ENCODE measurements at places on chromosomes 5 and 9.

DNA sequence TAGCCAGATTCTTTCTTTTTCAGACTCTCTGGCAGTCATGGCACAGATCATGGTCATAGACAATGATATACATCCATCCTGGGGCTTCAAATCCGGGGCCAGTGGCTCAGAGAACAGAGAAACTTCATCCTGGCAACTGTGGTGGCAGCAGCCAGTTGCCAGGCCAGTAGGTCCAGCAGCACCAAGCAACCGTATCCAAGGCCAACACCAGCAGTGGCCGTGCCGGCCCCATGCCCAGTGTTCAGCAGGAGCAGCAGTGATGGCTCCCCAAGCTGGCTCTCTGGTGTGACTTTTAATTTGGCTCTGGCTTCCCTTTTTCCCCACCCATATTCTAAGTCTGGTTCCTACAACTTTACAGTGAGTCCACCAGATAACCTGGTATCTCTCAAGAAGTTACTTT is 300.5 kb downstream of the DEPDC1B start:
- DNase-seq: no peak

GRCh38 chr5:93297116-93297515 is 283.9 kb downstream of the NR2F1-AS1 start:
- no peak for DNase-seq

DNA sequence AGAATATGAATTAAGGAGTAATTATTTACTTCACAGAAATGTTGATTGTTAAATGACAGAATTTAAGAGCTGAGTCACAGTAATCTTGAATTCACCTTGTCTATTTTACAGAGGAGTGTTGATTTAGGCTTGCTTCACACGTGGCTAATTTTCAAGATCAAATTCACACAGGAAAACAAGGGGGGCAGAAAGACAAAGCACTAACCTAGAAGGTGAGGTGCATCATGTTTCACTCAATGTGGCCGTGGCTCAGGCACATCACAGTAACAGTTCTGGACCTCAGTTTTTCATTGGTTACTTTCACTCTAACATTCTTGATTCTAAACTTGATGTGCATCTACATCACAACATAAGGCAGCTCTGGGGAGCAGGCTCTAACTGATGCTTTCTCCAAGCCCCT is 69.6 kb upstream of the GNAQ start:
- DNase-seq: no peak

- DNase-seq: no peak
Observed at GRCh38 chr9:91061506-91061905, 259.9 kb downstream of the SYK start.

Measured in skin of body (tissue), 3 donors.